ENCODE measurements at places on chromosomes 6 and 20.

DNA sequence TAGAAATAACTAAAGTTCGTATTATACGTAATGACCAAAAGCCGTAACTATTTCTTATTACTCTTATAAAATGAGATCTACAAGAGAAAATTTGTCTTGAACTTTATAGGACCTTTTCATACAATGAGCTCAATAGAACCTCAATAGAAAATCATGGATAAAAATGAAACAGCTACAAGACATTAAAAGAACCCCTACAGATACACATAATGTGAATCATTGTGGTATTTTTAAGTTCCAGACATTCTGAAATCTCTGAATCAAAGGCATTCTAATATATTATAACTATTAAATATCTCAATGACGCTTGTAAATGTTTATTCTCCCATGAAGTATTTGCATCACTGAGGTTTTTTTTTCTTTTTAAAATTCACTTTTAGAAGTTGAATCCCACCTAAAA lies 22.2 kb upstream of the POU3F2 start:
- no peak for DNase-seq

GRCh38 chr6:42696526-42697267 lies 25.7 kb downstream of the PRPH2 start:
- no peak for DNase-seq

- no peak for DNase-seq
Observed at GRCh38 chr20:18139832-18140231, 2.2 kb downstream of the KAT14 start.

- no peak for DNase-seq
Observed at GRCh38 chr6:154792761-154793160, 59.5 kb downstream of the SCAF8 start.

GRCh38 chr6:33251395-33252012 lies 20.2 kb downstream of the VPS52 start:
- DNase-seq, result no peak

GRCh38 chr20:5126512-5127203 lies at the start of gene CDS2:
Gene CDS2, plus strand, starts transcription at chr20:5127008. Its CDS starts 85 bp downstream, at chr20:5127093.
- DNase-seq, result peak; percentile 99

DNA sequence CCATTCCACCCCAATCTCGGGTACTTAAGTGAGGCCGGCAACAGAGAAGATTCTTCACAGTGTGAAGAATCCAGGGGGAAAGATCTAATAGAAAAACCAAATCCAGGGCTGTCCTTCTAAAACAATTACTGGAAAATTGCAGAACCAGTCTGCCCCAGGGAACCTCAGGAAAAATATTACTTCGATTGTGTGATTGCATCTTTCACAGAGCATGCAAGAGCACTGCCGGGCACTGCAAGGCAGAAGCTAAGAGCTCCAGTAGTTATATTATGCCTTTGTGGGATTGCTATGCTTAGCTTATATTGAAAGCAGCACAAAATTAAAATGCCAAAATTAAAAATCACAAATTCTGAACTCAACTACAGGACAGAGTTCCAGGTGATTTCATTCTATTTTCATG lies 175.9 kb downstream of the HACE1 start:
- DNase-seq, result peak; percentile 44

DNA sequence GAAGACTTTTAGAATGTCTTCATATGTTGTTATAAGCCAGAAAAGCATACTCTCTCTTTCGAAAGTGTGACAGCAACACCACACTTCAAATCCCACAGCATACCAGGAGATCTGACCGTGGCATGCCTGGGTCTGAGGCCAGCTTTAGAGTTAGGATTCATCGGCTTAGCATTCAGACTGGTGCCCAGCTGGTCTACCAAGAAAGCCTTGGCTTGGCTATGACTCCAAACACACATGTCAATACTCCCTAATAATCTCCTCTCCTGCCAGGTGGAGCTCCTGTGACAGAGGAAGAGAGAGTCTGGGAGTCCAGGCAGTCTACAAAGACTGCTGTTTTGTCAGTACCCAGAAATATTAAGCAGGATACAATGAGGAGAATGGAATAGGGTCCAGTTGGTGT lies 77.1 kb upstream of the MAN1A1 start:
- DNase-seq, result no peak

- DNase-seq, result no peak
Observed at GRCh38 chr6:162964488-162965140, 236.8 kb downstream of the PACRG start.

GRCh38 chr20:44642203-44643153 lies 9.0 kb downstream of the ADA start:
- peak; percentile 58 for DNase-seq

DNA sequence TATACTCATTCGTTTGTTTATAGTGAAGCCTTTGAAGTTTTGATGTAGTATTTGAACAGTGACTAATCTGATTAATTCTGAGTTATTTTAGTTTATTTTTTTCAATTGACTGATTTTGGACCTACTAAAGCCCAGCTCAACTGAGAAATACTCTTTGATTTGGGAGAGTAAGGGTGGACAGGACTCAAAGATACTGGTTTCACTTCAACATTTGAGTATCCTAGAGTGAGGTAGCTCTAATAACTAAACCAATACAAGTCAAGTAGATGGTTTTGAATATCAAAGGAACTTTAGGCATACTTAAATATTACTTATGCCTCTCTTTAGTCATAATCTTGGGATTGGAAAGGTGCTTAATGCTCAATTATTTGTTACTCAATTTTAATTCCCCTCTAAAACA lies 65.6 kb downstream of the ZNF292 start:
- no peak for DNase-seq

DNA sequence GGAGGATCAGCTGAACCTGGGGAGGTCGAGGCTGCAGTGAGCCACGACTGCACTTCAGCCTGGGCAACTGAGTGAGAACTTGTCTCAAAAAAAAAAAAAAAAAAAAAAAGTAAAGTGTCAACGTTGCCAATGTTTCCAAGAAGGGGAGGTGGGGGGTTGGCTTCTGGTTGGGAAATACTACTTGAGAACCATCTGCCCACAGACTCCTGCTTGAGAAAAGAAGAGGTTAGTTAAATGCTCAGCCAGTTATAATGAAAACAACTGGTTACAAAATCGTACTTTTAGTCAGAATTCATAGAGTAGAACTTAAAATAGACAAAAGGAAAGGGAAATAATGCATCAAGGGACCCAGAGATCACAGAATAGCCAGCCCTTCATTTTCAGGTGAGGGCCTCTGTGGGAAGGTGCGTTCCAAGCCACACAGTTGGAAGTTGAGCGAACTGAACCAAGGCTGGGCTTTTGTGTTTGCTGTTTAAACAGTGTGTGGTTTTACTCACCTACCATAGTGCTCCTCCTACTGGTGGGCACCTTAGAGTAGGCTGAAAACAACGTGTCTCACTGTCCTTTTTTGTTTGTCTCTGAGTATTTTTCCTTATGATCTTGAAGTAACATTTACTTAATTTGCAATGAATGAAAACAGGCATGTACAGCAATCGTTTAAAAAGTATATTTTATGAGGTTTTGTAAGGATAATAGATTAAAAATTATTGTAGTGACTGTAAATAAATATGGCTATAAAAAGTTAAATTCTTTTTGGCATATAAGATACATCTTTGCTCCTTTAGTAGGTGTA lies 200.7 kb downstream of the BCAS1 start:
- DNase-seq, result peak; percentile 82

- no peak for DNase-seq
Observed at GRCh38 chr6:47701363-47701762, 3.0 kb downstream of the ADGRF4 start.

- DNase-seq, result no peak
Observed at GRCh38 chr20:61904456-61904855, 161.2 kb downstream of the TAF4 start.

GRCh38 chr20:21175433-21175832 lies 49.6 kb downstream of the KIZ start:
- DNase-seq, result no peak

GRCh38 chr6:66161546-66162108 lies 454.6 kb upstream of the EYS start:
- no peak for DNase-seq

- DNase-seq, result no peak
Observed at GRCh38 chr6:56742122-56742791, 99.6 kb upstream of the DST start.
